NCI-H2171 (cell line): ENCODE measurements at places on chromosomes 3 and 15.

GRCh38 chr3:112377568-112378071, 44.7 kb downstream of the CD200 start:
- peak; percentile 34 for DNase-seq

GRCh38 chr3:73504239-73504638, 120.5 kb downstream of the PDZRN3 start:
- no peak for DNase-seq

GRCh38 chr15:67472957-67473356, 48.0 kb upstream of the C15orf61 start:
- DNase-seq: no peak

- DNase-seq: no peak
Observed at GRCh38 chr3:178562143-178562946, 26.1 kb downstream of the KCNMB2 start.

DNA sequence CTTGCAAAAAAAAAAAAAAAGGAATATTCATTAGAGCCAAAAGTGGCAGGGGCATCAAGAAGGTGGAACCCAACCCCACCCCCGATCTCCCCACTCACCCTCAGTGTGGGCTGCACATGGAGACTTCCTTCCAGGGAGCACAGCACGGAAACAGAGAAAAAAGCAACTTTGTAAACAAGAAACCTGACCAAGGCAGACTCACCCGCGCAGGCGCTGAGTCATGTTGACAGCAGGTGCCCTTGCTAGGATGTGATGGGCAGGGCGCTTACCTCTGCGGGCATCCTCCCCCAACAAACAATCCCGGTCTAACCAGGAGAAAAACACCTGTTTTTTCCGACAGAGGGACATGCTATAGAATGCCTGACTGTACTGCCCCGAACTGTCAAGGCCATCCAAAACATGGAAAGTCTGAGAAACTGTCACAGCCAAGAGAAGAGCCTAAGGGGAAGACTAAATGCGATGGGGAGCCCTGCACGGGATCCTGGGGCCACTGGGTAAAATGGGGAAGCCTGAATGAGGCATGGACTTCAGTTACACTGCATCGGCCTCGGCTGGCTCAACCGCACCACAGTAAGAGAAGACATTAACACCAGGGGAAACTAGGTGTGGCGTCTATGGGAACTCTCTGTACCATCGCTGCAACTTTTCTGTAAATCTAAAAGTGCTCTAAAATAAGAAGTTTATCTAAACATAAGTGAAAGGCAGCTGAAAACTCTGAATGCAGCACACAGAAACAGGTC, 66.7 kb upstream of the GATA2 start:
- peak; percentile 48 for DNase-seq

- no peak for DNase-seq
Observed at GRCh38 chr15:79773128-79773527, 123.7 kb downstream of the MTHFS start.

DNA sequence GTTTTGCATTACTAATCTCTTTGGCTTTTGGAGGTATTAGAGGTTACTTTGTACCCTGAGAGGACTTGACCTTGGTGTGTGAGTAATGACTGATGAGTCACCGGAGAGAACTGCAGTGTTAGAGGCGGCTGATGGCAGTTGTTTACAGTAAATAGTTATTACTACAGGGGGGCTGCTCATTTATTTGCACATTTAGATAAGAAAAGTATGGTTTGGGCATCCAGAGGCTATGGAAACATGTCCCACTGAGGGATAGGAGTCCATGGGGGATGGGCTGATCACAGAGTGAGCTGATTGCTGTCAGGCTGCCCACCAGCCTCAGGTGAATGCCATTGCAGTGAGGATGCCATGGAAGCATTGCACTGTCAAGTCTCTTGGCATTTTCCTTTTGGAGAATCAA, 17.3 kb upstream of the STAC start:
- DNase-seq: no peak

GRCh38 chr3:146065573-146066006, 95.4 kb downstream of the PLOD2 start:
- DNase-seq: peak; percentile 21

GRCh38 chr15:93030430-93031102, 58.4 kb downstream of the RGMA start:
- peak; percentile 72 for DNase-seq

DNA sequence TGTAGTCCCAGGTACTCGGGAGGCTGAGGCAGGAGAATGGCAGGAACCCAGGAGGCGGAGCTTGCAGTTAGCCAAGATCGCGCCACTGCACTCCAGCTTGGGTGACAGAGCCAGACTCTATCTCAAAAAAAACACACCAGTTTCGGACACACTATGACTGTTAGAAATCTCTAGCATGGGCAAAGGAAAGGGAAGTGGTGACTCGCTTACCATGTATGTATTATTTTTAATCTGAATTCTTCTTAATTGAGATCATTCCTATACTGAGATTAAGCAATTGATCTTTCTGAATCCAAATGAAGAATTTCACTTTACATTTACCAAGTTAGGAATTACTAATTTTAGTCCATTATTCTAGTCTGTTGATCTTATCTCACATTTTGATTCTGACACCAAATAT, 459.2 kb upstream of the ALCAM start:
- DNase-seq: no peak

DNA sequence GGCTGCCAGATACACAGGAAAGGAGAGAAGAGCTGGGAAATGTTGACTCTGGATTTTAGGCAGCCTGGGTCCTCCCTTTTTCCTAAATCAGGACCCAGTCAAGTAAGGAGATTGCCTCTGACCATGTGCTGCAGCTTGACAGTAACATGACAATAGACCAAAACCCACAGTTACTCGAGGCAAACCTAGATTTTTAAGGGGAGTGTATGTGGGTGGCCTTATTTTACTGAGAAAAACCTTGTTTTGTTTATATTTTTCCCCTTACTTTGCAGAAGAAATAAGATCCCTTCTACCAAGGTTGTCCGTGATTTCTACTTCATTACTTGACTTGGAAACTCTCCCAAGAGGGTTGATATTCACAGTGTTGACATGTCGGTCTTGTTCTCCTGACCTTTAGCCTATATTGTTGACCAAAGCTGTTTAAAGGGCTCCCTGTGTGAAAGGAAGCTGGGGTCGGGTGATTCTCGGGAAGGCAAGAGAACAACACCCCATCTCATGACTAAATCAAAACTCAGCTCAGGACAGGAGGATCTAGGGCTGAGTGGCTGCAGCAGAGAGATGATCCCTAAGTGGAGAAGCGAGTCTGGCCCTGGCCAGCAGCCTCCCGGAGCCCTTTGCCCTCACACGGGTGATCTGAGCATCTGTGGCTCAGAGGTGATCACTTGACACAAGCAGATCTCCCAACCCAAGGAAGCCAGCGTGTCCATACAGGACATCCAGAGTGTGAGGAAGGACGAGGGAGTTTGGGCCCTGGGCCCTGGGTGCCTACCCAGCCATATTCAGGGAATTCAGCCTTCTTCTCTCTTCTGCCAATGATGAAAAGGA, 31.0 kb upstream of the SLCO2A1 start:
- DNase-seq: no peak
